ENCODE measurements at places on chromosomes 16 and 17.

DNA sequence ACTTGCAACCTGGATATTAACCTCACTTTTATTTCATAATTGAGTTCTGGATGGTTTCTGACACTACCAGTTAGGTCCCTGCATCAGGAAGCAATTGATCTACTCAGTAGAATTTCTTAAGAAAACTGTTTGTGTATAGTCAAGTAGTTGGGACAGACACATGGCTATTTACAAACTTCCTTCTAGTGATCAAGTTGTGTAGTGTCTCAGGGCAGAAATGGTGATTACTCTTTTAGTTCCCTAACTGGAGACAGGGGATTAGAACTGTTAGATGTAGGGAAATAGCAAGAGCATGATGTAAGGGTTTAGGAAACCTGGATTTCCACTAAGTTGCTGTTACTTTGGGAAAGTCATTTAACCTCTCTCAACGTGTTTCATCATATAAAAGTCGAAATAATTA lies 30.4 kb downstream of the TMEM100 start:
- no peak for DNase-seq

DNA sequence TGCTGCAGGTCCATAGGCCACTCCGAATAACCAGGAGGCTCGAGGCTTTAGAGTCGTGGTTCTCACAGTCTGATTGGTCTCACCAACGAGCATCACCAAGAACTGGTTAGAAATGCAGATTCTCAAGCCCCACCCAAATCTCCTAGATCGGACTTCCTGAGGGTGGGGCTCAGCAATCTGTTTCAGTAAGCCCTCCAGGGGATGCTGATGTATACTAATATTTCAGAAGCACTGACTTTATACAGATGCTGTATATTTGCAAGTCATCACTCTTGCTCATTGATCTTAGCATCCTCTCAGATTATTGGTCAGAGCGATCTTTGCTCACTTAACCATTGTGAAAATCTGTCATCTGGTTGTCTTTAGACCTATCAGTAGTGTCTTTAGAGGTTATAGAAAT lies 4.4 kb upstream of the VAC14 start:
- no peak for DNase-seq

- no peak for DNase-seq
These were observed 213.3 kb upstream of the AXIN2 start for GRCh38 chr17:65774787-65775186.

DNA sequence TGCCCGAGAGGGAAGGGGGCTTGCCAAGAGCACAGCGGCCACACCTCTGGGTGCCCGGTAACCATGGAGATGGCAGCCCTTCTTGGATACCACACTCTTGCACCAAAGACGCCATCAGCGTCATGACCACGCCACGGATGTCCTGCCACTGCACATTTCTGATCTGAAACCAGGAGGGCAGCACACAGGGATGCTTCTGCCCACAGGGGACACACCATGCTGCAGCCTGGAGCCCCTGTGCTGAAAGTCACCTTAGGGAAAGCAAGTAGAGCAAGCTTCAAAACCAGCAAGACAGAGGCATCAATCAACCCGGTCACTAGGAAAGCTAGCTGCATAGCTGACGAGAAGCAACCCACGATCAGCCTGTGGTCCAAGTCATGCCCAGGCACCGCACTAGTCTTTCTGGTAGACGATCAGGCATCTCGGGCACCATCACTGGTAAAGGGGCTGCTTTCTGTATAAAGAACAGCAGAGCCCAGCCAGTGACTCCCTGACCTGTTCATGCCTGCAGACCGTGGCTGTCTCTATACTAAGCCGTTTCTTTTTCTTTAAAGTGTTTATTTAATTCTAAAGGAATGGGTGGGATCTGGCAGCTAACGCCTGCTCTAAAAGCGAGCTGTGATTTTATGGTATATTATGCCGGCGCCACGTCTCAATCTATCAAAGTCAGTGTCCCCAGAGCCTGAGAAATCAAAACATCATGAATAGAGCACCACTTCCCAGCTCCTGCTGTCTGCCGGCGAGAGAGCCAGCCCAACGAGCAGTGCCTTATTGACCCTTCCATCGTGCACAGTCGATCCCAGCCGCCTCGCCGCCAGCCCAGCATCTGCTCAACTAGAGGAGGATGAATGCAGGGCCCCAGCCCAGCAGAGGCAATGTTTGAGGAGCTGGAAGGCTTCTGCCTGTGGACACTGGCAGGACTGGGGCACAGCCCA lies 244.7 kb downstream of the RBFOX3 start:
- no peak for DNase-seq

DNA sequence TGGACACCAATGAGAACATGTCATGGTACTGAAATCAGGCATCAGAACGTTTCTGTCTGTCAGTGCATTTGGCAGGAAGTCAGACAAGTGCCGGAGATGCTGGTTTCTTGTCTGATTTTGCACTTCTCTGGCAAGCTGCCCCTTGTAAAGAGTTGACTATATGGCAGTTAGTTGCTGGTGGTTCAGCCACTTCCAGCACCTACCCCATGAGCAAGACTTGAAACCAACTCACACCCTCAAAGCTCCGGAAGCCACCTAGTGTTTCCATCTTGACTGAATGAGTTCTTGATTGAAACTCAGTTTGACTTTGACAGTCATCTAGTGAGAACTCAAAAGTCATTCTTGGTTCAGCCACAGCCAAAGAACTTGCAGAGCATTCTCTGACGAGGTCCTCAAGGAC lies 225.1 kb downstream of the SPECC1 start:
- no peak for DNase-seq

DNA sequence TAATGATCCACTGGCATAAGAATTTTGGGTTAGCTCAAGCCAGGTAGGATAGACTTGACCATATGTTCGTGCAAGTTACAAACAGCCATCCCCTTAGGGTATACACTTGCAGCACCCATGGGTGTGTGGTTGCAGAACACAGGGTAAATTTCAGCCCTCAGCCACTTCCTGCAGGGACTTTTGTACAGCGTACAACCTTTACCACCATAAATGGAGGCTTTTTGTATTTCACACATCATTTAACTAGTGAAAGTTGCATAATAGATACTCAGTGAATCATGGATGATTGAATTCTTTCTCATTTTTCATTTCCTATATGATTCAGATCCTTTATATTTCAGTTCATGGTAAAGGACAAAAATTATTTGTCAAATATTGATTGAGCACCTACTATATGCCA lies 473.9 kb downstream of the CDH13 start:
- DNase-seq, result no peak

DNA sequence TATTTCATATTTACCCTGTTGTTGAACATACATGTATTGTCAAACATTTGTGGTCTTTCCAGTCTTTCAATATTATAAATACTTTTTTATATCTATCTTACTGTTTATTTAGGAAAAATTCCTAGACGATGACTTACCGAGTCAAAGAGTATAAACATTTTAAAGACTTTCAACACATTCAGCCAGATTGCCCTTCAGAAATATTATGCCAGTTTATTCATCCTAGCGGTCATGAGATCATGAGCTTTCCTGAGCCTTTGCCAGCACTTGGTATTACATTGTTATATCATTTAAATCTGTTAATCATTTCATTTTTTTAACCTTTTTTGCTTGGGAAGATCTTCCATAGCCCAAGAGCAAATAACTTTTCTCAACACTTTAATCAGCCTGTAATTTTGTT lies 197.4 kb downstream of the SPECC1 start:
- DNase-seq, result no peak

- DNase-seq, result no peak
These were observed 2.1 kb downstream of the HES7 start for GRCh38 chr17:8121681-8122421.

DNA sequence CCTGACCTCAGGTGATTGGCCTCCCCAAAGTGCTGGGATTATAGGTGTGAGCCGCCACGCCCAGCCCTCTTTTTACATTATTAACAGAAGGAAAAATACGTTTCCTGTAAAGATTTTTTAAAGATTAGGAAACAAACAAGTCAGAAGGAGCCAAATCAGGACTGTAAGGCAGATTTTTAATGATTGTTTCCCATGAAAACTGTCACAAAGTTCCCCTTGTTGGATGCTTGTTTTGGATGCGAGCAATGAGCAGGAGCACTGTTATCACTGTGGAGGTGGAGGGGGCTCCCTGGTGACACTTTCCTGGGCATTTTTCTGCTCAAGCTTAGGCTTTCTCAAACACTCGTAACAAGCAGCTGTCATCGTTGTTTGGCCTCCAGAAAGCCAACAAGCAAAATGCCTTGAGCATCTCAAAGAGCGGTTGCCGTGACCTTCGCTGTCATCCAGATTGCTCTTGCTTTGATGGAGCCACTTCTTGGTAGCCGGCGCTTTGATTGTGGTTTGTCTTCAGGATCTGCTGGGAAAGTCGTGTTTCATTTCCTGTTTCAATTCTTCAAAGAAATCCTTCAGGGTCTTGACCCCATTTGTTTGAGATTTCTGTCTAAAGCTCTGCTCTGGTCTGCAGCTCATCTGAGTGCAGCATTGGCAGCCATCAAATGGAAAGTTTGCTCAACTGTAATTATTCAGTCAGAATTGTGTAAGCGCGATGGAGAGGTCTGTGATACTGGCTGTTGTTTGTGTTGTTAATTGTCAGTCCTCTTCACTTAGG lies 128.7 kb downstream of the RPTOR start:
- DNase-seq, result no peak

GRCh38 chr17:50146927-50147665 lies 3.4 kb downstream of the PPP1R9B start:
- DNase-seq, result no peak

- DNase-seq, result no peak
These were observed 129.5 kb downstream of the DYNLRB2 start for GRCh38 chr16:80670170-80670865.

DNA sequence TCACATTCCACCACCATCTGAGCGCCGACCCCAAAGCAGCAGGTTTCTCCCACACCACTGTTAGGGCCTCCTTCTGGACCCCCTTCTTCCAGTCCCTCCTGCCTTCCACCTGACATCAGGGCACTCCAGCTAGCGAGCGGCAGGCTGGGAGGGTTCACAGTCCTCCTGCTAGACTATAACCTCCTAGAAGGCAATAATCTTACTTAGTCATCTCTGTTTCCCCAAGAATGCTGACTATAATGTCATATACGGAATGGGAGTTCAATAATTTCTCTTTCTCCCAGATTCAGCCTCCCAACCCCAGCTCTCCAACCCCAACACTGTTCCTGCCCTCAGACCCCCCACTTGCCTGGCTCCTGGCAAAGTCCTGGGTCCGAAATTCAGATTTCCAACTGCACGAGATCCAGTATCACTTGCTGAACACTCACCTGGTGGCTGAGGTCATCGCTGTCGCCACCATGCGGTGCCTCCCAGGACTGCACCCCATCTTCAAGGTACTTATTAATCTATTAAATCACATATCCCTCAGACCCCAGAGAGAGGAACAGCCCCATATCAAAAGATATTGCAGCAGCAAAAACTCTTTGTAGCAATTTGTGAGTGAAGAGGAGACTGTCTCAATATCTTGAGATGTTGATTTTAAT lies 5.6 kb downstream of the ALOX12 start:
- no peak for DNase-seq

DNA sequence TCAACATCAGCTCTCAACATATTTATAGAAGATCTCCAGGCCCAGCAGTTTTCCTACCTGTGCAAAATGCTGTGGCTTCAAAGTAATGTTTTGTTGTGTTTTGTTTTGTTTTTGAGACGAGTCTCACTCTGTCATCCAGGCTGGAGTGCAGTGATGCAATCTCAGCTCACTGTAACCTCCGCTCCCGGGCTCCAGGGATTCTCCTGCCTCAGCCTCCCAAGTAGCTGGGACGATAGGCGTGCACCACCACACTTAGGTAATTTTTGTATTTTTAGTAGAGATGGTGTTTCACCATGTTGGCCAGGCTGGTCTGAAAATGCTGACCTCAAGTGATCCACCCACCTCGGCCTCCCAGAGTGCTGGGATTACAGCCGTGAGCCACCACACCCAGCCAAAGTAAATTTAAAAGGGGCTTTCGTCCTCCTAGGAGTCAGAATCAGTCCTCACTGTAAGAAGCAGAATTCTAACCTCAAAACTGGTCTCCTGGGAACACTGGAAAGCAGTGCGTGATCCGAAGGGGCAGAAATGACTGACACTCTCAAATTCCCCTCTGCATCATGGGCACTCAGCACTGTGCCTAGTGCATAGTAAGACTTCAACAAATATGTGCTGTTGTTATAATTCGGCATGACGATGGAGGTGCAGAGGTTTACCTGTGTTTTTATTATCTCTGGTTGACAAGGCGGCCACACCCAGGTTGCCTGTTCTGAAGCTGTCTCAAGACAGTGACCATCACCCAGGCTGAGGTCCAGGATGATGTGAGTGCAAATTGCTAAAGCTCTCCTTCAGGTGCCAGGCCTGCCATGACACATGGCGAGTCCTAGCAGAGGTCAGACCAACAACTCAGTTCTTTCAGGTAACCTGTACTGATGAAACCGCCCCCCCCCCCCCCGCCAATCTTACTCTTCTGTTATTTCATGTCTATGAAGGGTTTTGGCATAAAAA lies 59.8 kb downstream of the ADCY9 start:
- DNase-seq, result no peak

DNA sequence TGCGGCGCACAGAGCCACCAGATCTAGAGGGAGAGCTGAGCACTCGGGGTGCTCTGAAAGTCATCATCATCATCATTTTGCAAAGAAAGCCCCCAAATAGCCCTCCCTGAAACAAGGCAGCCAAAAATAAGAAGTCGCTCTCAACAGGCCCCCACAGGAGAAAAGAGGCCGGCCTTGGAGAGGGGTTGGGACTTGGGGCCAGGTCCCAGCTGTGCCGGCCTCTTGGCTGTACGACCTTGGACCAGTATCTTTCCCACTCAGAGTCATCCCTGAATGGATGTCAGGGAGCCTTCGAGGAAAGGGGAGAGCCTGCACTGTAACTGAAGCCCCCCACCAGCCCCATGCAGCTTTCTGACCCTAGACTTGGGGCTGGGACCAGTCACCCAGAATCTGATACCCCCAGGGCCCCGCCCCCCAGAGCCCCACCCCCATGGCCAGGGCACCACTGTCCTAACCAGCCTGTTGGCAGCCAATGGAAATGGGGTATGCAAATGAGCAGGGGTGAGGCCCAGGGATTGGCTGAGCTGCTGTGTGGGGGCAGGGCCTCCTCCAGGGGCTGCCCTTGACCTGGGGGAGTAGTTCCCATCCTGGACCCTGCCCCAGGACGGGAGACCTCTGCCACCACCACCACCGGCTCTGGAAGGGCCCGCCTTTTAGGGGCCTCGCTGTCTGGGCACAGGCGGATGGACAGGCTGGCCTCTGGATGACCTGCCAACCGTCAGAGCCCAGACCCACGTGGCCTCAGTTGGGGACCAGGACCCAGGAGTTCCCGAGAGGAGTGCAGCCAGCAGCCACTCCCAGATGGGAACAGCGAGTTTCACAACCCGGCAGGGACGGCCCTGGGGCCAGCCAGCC lies 15.4 kb downstream of the ZFPM1 start:
- peak; percentile 82 for DNase-seq

- no peak for DNase-seq
These were observed 28.3 kb downstream of the ZNF276 start for GRCh38 chr16:89749637-89750036.

- no peak for DNase-seq
These were observed 16.9 kb downstream of the ETV4 start for GRCh38 chr17:43528988-43529814.

GRCh38 chr16:58472266-58472665 lies 27.7 kb upstream of the NDRG4 start:
- DNase-seq, result no peak

DNA sequence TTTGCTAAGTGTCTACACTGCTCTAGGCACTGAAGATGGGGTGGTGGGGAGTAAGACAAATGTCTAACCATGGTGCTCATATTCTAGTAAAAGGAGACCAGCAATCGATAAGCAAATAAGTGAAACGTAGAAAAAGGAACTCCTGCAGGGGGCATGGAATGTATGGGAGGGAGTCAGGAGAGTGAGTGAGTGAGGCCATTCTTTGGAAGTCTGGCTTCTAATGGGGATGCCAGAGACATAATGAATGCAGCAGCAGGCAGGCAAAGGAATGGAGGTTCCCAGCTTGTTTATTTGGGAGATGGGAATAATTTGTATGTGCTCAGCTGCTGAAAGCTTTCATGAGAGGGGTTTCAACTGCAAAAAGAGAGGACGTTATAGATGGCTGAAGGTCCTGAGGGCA lies 216.4 kb upstream of the DYNLRB2 start:
- DNase-seq, result no peak

All from CMK (cell line).